ENCODE measurements at places on chromosomes 1 and 21. TPM values are rescaled to one million over a fixed set of nuclear protein-coding genes. Genes with fewer than 3 reads are reported as not detected.
A peak's percentile ranks its signal among the peaks of the same experiment; 100 is the strongest.

CD2 gene
- polyA plus RNA-seq: not detected

GRCh38 chr1:229024528-229025130, 246.3 kb upstream of the RAB4A start:
- peak; percentile 55 for DNase-seq

ODF2L gene
- polyA plus RNA-seq: 7.3 TPM

DNA sequence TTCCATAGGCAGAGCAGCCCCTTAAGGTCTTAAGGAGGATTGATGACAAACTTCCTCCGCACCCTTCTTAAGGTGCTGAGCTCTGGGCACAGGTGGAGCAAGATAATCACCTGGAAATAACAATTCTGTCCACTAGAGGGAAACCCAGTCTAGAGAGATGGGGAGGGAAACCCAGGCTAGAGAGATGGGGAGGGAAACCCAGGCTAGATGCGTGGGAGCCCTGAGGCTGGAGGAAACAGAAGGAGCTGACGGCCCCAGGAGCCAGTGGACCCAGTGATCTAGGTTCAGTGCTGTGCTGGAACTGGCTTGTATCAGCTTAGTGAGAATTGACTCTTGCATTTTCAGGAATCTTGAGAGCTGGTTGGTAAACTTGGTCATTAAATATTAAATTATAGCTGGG, 17.8 kb upstream of the MYCL start:
- DNase-seq: peak; percentile 49

DNA sequence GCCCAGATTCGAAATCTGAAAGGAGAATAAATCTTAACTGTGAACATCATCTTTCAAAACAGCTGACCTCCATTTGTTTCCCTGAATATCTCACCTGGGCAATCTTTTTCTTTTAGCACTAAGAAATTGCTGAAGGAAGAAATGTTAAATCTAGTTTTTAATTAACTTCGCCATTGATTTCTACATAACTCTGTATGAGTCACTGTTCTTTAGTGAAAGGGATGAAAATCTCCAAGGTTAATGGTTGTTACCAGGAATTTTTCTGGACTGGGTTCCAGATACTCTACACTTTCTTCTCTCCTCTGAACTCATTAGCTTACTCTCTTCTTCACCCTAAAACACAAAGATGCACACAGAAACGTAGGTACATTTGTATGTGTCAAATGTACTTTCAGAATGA, 235.7 kb downstream of the BACH1 start:
- no peak for DNase-seq

GRCh38 chr1:72649991-72650390, 367.7 kb upstream of the NEGR1 start:
- DNase-seq: peak; percentile 83

DNA sequence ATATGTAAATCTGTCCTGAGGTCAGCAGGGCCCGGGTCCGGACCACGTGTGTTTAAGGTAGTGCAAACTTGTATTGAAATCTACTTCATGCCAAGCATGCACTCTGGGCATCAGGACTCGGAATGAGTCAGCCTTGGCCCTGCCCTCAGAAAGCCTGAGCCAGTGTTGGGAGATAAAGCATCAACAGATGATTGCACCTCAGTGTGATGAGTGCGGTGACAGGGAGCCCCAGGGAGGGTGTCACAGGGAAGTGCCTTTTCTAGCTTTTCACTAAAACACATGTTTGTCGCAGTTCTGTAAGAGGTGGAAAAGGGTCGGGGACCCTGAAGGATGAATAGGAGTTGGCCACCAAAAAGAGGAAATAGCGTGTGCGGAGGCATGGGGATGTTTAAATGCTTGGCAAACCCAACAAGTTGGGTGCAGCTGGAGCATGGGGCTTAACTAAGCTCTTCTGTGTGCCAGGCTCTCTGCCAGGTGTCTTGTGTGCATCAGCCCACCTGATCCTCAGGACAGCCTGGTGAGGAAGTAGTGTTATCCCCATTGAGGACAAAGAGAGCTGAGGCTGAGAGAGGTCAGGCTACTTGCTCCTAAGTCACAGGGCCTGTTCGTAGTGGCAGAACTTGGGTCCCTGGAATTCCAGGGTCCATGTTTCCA, 48.2 kb upstream of the EPB41 start:
- no peak for DNase-seq

- DNase-seq: no peak
Observed at GRCh38 chr1:86423873-86424272, at the start of gene CLCA2. Gene CLCA2 (plus strand): TSS chr1:86424171. CDS start chr1:86424248, 77 bp downstream.

GRCh38 chr1:240084749-240085148, 6.9 kb upstream of the FMN2 start:
- DNase-seq: no peak

GRCh38 chr1:30461640-30462039, 261.7 kb downstream of the MATN1 start:
- no peak for DNase-seq

- no peak for DNase-seq
Observed at GRCh38 chr1:224805889-224806288, 123.6 kb upstream of the DNAH14 start.
